ENCODE measurements at places on chromosomes 13 and 19. TPM values are rescaled to one million over a fixed set of nuclear protein-coding genes. Genes with fewer than 3 reads are reported as not detected.

DNA sequence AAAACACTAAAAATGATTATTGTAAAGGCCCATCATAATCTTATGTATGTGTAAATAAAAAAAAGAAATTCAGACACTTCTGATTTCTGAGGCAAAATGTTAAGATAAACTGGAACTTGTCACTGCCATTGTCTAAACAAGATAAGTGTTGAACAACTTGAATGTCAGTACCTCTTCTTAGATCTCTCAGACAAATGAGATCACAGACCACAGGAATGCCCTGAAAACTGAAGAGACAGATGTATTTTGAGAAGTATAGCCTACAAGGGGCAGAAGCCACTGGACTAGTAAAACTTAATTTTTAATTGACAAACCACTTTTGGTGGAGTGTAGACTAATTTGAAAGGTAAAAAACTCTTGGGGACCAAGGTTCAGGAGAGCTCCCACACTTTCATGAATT lies 375.5 kb upstream of the SLITRK5 start:
- DNase-seq: no peak

DNA sequence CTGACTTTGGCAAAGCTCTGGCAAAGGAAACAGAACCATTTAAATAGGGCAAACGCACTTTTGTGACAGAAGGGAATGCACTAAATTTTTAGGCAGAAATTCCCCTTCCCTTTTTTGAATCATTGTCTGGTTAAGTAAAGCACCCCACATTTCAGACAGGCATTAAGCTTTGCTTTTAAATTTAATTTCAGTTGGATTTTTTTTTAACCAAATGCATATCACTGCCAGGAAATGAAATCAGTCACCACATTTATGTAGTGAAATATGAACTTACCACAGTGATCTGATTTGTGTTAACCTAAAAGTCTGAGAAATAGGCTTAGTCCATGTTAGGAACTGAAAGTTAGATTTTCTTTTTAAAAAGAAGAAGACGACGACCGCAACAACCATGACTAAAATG lies 10.8 kb downstream of the GPR183 start:
- no peak for DNase-seq

DNA sequence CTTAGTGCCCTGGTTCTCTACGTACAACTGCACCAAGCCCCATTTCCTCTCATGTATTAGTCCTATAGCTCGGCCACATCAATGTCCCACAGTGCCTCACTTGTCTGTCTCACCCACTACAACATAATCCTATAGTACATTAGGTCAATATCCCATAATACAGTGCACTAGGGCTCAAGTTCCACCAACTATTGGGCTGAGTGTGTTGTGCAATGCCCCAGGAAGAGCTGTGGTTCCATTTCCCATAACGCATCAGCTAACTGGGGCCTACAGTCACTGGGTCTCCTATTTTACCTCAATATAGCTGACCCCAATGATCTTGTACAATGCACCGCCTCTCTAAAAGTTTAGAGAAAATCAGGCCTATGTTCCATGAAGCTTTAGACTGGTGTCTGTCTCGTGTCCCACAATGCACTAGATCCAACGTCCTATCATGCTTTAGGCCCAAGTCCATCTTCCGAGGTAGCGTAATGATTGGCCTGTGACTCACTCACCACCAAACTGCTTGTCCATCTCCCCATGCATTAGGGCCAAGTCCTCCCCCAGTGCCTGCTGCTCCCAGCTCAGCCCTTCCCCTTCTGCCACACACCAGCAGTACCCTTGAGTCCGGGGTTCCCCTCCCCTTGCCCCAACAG lies 21.8 kb downstream of the TSKS start:
- no peak for DNase-seq

DNA sequence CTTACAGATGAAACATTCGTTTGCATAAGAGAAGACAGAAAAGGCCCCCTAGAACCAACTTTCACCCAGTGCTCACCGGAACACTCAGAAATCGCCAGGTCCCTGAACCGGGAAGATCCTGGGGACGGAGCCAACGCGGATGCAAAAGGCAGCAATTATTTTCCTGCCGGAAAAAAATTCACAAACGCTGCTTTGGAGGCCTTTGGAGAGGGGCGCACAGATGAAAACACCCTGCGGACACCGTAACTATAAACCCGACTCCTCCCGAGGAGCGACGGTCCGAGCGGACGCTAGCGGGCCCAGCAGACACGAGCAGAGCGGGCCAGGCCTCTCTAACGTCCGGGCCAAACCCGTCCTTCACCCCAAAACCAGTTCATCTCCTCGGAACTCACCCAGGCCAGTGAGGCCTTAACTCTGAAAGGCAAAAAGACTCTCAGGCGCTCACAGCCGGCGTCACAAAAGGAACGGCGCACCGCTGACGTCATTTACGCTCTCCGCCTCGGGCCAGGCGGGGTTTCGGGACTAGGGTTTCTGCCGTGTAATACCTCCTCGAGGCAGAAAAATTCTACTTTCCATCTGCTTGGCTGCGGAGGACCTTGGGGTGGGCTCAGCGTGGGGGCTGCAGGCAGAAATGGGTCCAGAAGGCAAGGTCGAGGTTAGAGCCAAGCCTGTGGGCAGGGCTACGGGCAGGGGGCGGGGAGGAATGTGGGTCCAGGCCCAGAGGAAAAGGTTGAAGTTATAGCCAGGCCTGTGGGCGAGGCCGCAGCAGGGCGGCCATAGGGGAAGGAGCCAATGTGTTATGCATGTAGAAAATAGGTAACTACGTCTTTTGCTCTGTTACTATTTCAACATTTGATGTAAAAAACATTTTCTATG lies at the start of gene ZNF426:
TSS of gene ZNF426 (minus strand) at position 463 of the 876 bp plus-strand sequence. CDS start 2,413 bp downstream, outside the sequence.
- no peak for DNase-seq

DNA sequence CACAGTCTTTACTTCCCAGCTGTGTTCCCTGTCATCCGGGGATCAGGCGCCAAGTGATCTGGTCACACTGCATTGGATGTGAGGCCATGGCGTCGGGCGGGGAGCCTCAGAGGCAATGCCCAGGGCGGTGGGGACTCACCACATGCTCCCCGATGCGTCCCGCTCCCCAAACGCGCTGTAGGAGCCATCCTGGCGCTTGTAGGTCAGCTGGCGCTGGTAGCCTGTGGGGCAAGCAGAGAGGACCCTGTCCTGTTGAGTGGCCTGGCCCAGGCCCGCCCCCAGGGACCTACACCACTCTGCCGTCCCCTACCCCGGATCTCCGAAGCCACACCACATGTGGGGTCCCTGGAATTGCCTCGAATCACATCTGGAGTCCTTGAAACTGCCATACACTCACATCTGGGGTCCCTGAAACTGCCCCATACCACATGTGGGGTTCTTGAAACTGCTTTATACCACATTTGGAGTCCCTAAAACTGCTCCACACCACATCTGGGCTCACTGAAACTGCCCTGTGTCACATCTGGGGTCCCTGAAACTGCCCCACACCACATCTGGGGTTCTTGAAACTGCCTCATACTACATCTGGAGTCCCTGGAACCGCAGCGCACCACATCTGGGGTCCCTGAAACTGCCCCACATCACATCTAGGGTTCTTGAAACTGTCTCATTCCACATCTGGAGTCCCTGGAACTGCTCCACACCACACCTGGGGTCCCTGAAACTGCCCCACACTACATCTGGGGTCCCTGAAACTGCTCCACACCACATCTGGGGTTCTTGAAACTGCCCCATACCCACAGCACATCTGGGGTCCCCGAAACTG lies 33.2 kb downstream of the F2RL3 start:
- DNase-seq: no peak

GRCh38 chr13:61148691-61149315 lies 266.8 kb downstream of the PCDH20 start:
- no peak for DNase-seq

GRCh38 chr13:105389373-105389772 lies 1146.1 kb downstream of the EFNB2 start:
- no peak for DNase-seq

DNA sequence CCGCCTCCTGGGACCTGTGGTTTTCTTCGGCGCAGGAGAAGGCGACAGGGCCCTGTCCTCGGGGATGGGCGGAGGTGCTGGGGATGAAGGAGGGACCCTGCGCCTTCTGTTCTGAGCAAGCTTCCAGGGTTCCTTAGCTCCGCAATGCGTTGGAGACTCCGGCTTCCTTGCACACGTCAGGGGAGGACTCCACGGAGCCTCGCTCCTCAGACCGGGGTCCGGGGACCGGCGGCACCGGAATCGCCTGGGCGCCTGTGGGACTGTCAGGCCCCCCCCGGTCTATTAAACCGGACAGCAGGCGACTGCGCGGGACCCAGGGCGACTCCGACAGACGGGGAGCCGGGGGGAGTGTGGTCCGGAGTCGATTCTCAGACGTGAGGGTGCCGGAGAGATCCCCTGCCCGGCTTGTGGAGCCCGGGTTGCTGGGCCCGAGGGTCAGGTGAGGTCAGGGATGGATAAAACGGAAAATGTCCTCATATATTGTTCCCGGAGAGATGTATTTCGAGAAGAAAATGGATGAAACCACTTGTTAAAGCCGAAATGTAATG lies 227.4 kb downstream of the TEX29 start:
- no peak for DNase-seq

DNA sequence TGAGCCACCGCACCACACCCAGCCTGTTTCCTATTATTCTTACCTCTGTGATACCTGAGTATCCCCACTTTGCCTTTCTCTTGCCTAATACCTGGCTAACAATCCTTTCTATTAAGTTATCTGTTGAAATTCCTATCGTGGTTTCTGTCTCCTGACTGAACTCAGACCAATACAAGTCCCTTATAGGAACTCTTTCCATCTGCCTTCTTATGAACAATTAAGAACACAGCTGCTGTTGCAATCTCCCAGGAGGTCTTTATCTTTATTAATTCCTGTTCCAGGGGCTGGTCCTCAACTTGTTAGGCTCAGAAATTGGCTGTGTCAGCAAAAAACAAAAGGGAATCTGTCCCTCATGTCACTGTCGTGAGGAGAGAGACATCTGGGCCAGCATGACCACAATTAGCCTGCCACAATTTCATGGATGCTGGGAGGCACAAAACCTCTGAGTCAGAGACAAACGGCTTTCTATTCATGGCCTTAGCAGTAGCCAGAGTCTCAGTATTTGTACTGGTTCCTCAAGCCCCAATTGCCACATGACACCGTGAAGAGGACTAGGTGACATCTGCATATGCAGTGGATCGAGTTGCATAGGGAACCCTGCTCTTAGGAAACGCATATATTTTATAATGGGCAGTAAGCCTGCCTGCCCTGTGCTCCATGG lies 58.2 kb downstream of the NUFIP1 start:
- no peak for DNase-seq

DNA sequence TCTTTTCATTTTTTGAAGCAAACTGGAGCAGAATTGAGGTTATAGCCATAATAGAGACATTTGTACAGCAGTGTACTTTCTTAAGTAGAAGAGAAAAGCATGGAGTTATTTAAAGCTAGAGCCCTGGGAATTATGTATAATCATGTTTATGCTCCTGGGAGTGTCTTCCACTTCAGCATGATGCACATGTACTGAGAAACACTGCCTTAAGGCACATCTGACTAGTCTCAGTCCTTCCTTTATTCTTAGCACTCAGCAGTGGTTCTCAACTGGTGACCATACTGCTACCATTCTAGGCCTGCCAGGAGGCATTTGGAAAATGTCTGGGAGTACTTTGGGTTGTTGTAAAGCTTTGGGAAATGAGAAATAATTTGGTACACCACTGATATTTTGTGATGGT lies 45.8 kb downstream of the VWA8 start:
- DNase-seq: no peak

- no peak for DNase-seq
These were observed 31.5 kb downstream of the ADGRE2 start for GRCh38 chr19:14746886-14747285.

DNA sequence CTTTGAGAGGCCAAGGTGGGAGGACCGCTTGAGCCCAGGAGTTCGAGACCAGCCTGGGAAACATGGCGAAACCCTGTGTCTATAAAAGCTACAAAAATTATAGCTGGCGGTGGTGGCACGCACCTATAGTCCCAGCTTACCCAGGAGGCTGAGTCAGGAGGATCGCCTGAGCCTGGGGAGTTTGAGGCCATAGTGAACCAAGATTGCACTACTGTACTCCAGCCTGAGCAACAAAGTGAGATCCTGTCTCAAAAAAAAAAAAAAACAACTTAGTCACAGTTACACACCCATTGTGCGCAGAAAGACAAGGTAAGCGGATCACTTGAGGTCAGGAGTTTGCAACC lies 728 bp upstream of the DENND1C start:
- DNase-seq: no peak

DNA sequence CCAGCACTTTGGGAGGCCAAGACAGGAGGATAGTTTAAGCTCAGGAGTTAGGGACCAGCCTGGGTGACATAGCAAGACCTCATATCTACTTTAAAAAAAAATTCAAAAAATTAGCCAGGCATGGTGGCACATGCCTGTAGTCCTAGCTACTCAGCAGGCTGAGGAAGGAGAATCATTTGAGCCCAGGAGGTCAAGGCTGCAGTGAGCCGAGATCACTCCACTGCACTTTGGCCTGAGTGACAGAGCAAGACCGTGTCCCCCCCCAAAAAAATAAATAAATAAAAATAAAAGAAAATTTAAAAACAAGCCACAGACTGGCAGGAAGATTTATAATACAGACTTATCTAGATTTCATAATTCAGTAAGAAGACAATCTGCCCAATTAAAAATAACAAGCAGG lies 14.8 kb downstream of the PSPC1 start:
- no peak for DNase-seq

GRCh38 chr13:46621133-46621532 lies 68.2 kb downstream of the LRCH1 start:
- no peak for DNase-seq

DNA sequence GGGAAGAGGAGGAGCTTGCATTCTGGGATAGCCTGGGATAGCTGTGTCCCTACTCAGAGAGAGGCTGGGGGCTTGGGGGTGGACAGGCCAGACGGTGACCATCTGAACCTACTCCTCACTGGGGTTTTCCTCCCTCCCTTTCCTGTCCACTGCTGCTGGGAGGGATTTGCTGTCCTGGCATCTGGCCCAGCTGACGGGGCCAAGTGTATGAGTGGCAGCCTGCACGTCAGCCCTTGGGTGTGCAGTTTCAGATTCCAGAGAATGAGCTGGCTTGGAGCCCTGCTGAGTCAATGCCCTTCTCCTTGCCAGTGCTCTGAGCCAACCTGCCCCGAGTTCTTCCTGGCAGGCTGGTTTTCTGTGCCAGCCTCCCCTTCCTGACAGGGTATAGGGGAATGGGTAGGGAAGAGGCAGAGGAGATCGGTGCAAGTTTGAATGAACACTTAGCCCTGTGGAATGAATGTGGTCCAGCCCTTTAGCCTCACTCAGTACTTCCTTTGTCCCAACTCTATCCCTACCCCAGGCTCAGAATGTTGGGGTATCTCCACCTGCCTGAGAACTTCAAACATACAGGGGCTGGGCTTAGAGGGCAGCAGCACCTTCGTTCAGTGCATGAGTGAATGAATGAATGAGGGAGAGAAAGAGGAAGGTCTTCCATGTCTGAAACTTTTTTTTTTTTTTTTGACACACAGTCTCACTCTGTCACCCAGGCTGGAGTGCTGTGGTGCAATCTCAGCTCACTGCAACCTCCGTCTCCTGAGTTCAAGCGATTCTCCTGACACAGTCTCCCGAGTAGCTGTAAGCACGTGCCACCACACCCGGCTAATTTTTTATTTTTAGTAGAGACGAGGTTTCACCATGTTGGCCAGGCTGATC lies 1.8 kb upstream of the ANGPTL4 start:
- peak; percentile 90 for DNase-seq

- DNase-seq: peak; percentile 91
These were observed 1.7 kb downstream of the KLK4 start for GRCh38 chr19:50909240-50910070.

The PSG11 gene
- total RNA-seq: not detected

The SIGLEC5 gene
- not detected for total RNA-seq

The KIR2DL1 gene
- total RNA-seq: not detected
